ENCODE measurements at places on chromosomes 12 and 14. TPM values are rescaled to one million over a fixed set of nuclear protein-coding genes. Genes with fewer than 3 reads are reported as not detected.

GLT1D1 gene
- not detected for total RNA-seq

NELL2 gene
- 0.20 TPM for total RNA-seq

BEGAIN gene
- total RNA-seq = 1.0 TPM

KLHL28 gene
- total RNA-seq = 8.3 TPM

LRP1-AS gene
- total RNA-seq = not detected

BCL11B gene
- total RNA-seq = 0.17 TPM

KRT77 gene
- not detected for total RNA-seq

PLCZ1 gene
- total RNA-seq = 0.69 TPM

PIK3C2G gene
- total RNA-seq = not detected

CCDC177 gene
- not detected for total RNA-seq

ETFRF1 gene
- total RNA-seq = 37.6 TPM

PLBD1 gene
- 12.0 TPM for total RNA-seq

NGB gene
- total RNA-seq = 0.35 TPM

AQP2 gene
- 0.30 TPM for total RNA-seq

SSPN gene
- total RNA-seq = 8.5 TPM

ST8SIA1 gene
- total RNA-seq = 0.20 TPM

PRIMA1 gene
- not detected for total RNA-seq

FLRT2 gene
- 1.9 TPM for total RNA-seq

C12orf50 gene
- not detected for total RNA-seq

- no peak for DNase-seq
These were observed 17.5 kb downstream of the KCNH5 start for GRCh38 chr14:63027719-63028118.

DNA sequence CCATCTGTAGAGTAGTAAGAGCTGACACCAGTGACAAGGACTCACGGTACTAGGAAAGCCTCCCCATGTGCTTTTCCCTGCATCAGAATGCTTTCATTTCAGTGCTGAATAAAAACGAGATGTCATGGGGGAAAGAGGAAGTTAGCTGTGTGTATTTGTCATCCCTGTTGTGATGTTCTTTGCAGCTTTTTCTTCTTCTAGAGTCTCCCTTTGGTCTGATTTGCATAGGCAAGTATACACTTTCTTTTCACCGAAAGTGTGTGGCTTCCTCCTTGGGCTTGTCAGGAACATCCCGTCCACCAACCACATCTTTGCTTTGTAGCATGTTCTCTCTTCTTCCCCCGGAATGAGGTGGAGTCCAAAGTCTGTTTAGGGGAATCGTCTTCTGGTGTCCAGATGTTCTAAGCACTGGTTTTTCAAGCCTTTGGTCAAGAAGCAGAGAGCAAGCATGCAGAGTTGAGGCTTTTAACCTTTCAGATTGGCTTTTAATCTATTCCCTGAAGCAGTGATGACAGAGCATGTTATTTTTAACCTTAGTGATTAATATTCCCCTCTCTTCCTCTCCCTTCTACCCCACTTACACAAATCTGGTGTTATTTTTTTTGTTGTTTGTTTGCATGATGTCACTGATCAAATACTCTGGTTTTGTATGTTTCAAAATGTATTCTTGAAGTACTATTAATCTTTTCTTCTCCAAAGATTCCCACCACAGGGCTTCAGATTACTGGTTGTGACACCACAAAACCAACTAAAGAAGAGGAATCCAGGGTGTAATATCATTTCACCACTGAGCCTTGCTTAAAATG lies 163.4 kb downstream of the SAMD4A start:
- peak; percentile 52 for DNase-seq

GRCh38 chr12:99223579-99223978 lies 424.0 kb upstream of the GARIN6 start:
- DNase-seq = no peak

GRCh38 chr14:95185033-95185766 lies 27.9 kb upstream of the DICER1 start:
- peak; percentile 58 for DNase-seq

DNA sequence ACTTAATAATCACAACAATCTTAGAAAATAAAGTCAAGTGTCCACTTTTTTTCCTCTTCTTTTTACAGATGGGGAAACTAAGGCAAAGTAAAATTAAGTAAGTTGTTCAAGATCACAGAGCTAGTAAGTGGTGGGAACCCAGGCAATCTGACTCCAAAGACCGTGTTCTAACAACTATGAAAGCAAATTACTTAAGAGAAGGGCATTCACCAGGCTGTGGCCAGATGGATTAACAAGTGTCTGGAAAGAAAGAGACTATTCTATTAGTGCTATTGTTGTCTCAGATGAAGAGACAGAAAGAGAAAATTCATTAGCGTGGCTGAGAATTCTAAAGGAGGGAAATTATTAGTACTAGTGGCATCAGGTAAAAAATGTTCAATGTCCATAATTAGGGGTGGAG lies 48.5 kb downstream of the FGD6 start:
- DNase-seq = peak; percentile 50

DNA sequence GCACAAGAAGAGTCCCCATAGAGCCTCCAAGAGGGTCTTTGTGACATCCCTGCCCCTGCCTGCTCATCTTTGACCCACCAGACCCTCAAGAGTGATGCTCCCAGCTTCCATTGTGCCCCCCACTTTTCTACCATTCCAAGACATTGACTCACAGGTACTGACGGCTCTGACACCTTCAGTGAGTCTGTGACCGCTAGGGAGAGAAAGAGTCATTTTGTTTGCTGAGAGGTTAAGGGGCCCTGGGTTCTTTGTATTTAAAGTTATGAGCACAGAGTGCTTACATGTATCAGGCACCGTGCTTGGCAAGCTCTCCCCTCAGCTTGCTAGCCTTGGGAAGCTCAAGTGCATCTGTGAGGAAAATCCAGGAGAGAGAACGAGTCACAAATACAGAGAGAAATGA lies 7.1 kb upstream of the KRT82 start:
- no peak for DNase-seq

GRCh38 chr14:61111209-61111665 lies 130.2 kb downstream of the SLC38A6 start:
- no peak for DNase-seq

GRCh38 chr12:123807002-123807401 lies 44.9 kb downstream of the DNAH10 start:
- DNase-seq = no peak

DNA sequence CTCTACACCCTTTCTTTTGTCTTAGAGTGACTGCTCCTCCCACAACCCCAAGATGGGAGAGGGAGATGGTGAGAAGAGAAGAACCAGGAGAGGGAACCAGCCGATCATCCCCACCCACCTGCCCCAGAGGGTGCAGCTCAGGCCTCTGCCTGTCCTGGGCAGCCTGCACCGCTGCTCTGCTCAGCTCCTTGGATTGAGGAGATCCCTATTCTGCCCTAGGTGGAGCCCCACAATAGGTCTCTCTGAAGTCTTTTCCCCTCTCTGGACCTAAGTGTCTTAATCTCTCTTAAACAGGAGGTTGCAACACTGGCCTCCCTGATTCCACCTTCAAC lies 2.2 kb downstream of the ANKRD33 start:
- no peak for DNase-seq

DNA sequence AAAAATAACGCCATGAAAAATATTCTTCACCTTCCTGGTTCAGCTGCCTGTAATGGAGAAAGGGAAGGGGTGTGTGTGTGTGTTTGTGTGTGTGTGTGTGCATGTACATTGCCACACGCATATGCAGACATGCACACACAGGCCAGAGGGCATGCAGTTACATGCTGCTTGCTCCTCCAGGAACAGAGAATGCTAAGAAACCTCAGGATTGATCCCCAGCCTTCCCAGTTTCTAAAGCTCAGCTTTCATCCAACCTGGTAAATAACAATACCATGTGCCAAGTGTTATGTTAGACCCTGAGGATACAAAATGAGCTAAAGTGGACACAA lies 241.7 kb downstream of the SPTSSA start:
- no peak for DNase-seq

- DNase-seq = peak; percentile 95
These were observed 285.3 kb downstream of the DPF3 start for GRCh38 chr14:72608391-72609204.

- no peak for DNase-seq
These were observed 73.8 kb upstream of the OSBPL8 start for GRCh38 chr12:76633415-76633814.

- no peak for DNase-seq
These were observed 17.7 kb upstream of the MDM2 start for GRCh38 chr12:68790081-68790951.

DNA sequence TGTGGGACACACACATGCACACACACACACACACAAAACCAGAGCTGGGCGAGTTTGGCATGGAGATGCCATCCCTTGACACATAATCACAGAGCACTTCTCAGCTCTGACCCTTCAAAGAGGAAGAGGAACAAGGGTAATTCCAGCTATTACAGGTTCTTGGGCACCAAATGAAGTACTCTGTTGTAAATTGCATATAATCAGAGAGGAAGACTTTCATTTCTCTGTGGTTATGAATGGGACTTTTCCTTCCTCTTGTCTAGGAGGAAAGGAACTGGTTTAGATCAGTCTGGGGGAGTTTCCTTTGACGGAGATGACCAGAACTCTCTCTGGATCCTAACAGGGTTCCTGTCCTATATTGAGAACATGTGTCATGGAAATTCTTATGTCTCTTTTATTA lies 26.4 kb upstream of the FGF6 start:
- no peak for DNase-seq

- DNase-seq = peak; percentile 35
These were observed 43.9 kb upstream of the CTDSP2 start for GRCh38 chr12:57890191-57891115.

DNA sequence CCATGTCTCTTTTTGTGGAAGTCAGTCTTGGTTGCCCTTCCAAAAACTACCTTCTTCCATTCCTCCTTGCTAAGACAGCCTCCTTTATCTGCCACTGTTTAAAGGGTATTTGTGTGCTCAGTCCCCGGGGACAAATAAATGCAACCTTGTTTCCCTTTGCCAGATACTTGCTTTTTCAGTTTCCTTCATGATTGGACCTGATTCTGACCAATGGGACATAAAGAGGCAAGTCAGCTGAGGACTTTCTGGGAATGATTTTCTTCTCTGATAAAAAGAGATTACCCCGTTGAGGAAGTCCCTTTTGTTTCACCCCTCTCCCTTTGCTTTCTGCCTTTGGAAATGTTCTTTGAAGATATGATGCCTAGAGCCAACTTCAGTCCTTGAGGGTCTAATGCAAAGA lies 7.4 kb upstream of the TUBA1B start:
- no peak for DNase-seq

- DNase-seq = no peak
These were observed 17.3 kb downstream of the HIP1R start for GRCh38 chr12:122852336-122853275.

DNA sequence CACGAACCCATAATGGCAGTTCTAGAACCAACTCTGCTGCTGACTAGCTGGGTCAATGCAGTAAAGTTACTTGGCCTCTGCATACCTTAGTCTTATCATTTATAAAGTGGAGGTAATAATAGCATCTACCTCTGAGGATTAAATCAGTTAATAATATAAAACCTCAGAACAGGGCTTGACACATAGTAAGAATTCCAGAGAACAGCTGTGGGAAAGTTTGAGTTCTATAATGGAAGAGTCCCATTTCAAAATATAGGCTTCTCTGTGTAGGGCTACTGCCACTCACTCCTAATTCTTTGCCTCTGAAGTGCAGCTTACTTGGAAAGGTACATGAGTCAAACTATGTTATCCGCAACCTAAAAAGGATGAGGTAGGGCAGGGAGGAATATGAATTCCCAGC lies 269.2 kb upstream of the PRKD1 start:
- no peak for DNase-seq

DNA sequence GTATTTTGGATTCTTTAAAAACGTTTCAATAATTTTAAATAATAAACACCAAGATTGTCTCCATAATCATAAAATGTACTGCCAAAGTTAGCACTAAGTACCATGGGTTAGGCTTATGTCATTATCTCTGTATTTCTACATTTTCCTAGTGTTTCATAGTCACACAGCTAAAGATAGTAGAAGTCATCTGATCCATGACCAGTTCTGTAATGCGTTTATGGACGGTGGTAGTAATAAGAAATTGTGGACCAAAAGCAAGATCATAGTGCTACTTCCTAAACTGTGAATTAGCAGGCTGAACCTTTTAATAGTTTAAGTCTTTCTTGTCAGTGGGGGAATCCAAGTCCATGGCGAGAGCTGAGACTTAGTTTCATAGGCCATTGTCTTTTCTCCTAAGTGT lies 142.1 kb downstream of the AKAP6 start:
- DNase-seq = no peak

- DNase-seq = no peak
These were observed 11.8 kb upstream of the PLEKHG3 start for GRCh38 chr14:64692189-64692985.

GRCh38 chr12:132026796-132027500 lies 77.2 kb downstream of the EP400 start:
- no peak for DNase-seq

DNA sequence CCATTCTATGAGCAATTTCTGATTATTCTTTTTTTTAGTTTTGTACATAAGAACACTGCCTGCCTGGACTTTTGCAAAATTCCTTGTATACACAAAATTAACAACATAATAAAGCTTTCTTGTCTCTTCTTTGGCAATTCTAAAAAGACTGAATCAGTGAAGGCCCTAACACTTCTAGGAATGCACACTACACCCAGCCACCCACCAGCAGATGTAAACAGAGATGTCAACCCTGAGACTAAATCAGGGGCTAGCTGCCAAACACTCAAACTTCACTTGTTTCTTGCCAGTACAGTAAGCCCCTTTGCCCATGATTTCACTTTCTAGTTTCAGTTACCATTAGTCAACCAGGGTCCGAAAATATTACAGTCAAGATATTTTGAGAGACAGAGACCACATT lies 15.5 kb downstream of the DCAF5 start:
- DNase-seq = no peak

DNA sequence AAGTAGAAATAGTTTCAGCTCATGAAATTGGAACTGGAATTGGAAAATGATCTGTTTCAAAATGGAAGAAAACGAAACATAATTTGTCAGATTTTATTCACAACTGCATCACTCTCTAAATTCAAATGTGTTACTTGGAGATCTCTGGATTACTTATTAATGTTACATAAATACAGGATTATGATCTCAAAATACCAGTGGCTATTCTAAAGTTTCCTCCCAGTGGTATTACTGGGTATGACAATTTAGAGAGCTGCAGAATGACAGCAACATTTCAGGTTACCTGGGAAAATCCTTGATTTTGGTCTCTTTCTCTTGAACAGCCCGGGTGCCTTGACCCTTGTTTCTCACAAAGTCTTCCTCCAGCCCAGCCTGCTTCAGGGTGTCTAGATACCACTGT lies 14.2 kb downstream of the FAM161B start:
- peak; percentile 15 for DNase-seq

GRCh38 chr12:44544018-44544417 lies 332.1 kb downstream of the NELL2 start:
- DNase-seq = no peak

GRCh38 chr12:76244300-76244699 lies 103.9 kb downstream of the BBS10 start:
- no peak for DNase-seq

DNA sequence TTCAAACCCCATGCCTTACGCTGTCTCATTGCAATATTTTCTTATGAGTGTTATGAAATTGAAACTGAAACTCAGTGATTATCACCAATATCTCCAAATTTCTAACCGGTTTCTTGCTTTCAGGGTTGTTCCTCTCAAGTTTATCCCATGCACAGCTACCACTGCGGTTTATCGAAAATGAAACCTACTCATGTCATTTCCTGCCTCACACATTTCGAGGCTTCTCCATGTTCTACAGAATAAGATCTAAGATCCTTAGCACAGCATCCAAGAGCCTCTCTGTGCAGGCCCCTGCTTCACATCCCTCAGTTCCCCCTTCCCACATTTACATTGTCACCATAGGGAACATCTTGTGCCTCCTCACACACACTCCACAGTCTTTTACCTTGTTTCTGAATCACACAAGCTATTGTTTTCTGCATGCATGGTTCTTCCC lies 45.5 kb upstream of the FAR2 start:
- no peak for DNase-seq
